ENCODE measurements at places on chromosomes 2 and 18.

DNA sequence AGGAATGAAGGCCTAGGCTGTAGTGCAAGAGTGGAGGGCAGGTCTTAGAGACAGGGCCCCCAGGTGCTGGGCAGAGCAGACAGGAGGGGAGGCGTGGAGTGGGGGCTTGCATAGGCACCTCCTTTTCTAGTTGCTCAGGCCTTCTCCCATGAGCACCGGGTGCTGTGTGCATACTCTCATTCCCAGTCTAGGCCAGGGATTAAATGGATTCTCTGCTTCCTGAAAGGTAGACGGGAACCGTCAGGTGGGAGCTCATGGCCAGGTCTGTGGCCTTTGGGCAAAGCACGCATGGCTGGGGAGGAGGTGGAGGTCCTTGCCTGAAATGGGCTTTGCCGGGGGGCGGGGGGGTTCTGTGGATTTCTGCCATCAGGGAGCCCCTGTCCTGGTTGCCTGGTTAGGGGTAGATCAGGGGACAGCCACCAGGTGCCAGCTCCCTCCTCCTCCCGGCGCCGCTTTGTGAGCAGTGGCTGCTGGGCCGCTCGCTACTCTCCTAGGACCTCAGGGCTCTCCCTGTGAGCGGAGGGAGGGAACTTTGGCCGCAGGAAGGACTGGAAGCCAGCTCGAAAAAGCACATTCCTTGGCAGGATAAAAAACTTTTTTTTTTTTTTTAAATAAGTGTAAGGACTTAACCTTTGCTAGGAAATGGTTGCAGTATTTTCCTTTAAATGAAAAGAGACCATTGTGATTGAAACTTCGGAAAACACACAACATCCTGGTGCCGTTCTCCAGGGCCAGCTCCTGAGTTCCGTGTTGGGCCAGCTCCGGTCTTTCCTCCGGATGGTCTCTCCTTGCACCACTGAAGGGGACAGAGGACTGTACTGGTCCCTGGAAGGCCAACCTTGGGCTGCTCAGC is 82.8 kb upstream of the HAAO start:
- no peak for DNase-seq

DNA sequence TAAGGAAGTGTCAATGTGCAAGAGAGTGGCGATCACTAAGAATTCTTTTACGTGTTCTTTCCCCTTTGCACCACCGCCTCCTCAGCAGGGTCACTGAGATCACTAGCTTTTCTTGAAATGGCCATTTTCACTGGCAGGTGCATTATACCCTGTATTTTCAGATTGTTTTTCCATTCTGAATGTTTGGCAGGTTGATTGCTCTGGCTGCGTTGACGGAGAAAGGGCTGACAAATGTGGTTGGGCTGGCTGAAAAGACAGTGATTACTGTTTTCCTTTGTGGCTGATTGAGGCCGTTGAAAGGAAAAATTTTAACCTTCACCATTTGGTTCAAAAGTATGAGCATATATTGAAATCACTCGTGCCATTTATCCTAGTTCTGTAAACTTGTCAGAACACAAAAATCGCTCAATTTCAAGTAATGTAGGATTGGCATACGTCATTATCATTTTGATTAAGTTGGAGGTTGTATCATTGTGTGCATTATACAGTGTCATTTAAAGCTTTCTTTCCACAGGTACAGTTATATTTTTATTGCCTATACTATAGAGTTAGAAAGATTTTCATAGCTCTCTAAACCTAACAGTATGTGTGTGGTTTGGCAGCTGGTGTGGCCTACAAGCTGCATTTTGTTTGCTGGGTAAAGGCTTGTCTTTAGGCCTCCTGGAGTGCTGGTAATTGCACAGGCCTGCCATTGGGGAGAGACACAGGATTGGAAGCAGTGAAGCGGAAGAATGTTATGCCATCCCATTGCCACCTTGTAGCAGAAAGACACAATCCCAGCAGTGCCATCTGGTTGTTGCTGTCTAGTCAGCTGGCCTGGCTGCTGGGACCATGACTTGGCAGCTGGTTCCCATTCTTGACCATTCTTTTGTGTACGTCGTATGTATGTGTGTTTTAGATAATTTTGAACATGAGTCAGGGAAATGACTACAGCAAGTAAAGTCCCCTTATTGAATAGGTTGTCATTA is 36.7 kb downstream of the DYNC1I2 start:
- no peak for DNase-seq

- no peak for DNase-seq
These were observed 22.6 kb downstream of the ALMS1 start for GRCh38 chr2:73408198-73408597.

- no peak for DNase-seq
These were observed 17.0 kb downstream of the RTN4 start for GRCh38 chr2:55033076-55033742.

DNA sequence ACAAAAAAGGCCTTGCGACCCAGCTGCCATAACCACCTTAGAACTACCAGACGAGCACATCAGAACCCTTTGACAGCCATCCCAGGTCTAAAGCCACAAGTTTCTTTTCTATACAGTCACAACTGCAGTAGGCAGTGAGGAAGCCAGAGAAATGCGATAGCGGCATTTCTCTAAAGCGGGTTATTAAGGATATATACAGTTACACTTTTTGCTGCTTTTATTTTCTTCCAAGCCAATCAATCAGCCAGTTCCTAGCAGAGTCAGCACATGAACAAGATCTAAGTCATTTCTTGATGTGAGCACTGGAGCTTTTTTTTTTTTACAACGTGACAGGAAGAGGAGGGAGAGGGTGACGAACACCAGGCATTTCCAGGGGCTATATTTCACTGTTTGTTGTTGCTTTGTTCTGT is 48.8 kb downstream of the FEZ2 start:
- DNase-seq: no peak

DNA sequence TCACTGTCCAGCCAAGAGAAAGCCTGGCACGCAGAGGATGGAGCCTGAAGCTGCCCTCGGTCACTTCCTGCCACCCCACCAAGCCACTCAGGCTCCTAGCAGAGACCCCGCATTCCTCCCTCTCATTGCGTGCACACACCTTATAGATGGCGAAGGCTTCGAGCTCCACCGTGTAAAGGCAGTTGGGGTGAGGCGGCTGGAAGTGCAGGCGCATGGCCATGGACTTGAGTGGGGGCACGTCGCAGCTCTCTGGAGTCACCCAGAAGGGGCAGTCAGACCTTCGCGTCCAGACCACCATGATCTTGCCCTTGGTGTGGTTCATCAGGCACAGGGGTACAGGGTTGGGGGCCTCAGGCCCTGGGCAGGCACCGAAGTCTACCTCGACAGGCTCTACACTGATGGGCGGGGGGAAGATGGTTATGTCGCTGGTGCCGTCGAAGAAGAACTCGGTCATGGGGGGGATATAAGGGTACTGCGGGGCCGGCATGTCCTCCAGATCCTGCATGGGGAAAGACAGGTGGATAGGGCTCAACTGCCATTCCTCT is 13.7 kb downstream of the CFAP65 start:
- DNase-seq: no peak

DNA sequence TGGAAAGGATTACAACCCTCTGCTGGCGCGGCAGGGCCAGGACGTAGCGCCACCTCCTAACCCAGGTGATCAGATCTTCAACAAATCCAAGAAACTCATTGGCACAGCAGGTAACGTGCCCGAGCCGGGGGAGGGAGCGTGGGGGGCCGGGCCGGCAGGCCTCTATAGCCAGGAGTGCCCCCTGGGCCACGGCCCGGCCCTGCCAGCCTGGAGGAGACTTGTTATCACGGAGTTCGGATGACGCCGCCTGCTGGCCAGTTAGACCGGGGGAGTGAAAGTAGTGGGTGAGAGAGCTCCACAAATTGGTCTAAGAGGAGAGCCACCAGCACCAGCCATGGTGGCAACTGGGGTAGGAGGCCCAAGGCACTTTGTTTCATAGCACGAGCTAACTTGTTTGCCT is 8.6 kb upstream of the TMEM214 start:
- DNase-seq: no peak

- no peak for DNase-seq
These were observed 82.3 kb downstream of the ANTXR1 start for GRCh38 chr2:69095305-69095704.

DNA sequence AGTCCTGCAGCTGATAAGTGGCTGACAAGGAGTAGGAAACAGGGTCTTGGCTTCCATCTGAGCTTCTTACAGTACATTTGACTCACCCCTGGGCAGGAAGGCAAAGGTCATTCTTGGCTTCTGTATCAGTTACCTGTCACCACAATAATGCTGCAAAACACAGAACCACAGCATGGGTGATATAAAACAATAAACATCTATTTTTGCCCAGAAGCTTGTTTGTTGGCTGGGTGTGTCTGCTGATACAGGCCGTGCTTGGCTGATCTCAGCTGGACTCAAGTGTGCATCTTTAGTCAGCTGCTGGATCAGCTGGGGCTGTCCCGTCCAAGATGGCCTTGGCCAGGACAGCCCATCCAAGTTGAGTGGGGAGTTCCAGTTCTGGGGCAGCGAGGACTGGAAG is 34.7 kb downstream of the ONECUT2 start:
- DNase-seq: no peak

DNA sequence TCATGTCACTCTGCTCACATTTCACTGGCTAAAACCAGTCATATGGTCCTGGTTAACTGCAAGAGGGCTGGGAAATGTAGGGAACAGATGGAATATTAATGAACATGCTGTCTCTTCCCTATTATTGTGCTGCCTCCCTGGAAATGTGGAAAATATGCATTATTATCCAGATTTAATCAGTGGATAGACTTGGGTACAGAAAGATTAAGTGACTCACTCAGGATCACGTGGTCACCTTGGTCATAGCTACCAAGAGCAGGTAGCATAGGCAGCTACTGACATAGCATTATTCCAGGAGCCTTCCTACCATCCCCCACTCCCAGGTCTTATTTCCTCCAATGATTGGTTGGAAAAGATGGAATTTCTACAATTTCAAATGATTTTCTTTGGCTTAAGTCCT is 141.1 kb downstream of the HRH4 start:
- no peak for DNase-seq

DNA sequence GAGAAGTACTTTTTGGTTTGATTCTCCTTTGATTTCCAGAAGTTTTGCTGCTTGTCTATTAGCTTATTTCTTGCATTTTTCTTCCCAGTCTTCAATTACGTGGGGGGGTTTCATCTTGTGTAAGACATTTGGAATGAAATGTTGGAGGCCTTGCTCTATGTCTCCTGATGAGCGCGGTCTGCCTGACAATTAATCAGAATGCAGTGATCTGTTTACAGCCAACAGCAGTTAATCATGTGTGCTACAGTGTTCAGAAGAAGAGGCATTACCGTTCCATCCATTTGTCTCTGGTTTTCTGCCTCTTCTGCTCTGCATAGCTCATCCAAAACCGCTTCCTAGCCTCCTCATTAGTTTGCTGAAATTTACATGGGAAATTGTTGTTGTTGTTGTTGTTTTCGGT is 134.4 kb upstream of the ST6GAL2 start:
- no peak for DNase-seq

DNA sequence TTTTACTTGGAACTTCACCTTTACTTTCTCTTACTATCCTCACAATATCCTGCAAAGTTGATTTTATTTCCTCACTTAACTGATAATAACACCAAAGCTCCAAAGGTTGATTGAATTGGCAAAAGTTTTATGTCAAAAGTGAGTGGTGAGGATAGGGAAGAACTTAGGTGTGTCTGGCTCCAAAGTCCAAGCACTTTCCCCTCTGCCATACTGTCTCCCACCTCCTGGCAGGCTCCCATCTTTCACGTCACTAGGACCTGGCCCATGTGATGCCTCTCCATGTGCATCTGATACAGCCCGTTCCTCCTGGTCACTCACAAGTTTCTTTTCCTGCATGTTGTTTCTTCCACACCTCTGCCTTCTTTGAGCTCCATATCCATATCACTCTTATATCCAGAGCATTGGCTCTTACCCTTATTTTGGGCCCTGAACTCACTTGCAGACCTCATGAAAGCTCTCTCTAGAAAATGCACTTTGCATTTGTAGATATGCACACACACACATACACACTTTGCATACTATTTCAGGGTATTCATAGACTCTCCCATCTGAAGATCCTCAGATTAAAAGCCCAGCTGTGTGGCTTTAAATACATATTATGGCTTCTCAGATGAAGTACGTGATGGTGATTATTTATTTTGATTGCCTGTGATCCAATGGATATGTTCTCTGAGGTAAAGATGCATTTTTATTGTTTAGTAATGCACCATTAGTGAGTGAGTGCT is 12.3 kb downstream of the MEP1B start:
- DNase-seq: no peak

DNA sequence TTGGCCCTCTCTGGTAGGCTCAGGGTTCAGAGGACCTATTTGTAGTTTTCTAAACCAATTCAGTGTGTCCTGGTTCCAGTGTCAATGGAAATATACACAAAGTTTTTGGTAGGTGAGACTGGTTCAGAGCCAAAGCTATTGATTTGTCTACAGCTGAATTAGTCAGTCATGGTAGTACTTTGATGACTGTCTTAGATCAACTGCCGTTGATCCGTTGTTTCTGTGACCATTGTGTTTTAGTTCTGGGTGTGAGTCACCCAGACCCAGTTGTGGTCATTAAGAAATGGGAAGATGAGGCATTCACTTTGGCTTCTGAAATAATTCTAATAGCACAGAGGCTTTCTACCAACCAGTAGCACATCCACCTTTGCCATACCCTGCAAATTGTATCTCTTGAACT is 16.0 kb upstream of the RPE start:
- no peak for DNase-seq
